ENCODE measurements at places on chromosomes 5 and 9.

DNA sequence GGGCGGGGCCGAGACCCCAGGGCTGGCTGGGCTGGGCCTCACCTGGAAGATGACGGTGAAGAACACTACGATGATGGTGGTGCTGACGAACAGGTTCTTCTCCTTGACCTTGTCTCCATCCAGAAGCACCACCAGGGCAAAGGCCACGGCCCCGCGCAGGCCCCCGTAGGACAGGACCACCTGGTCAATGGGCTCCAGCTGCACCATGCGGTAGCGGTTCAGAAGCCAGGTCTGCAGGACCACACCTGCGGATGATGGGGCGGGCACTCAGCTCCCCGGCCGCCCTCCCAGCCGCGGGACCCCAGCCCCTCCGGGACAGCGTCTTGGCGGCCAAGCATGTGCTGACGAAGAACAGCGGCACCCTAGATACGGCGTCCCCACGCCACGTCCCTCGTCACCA, 39.5 kb downstream of the EXOC3 start:
- no peak for DNase-seq

- DNase-seq: no peak
Measured at GRCh38 chr5:159802661-159803060, 113.6 kb upstream of the ADRA1B start.

DNA sequence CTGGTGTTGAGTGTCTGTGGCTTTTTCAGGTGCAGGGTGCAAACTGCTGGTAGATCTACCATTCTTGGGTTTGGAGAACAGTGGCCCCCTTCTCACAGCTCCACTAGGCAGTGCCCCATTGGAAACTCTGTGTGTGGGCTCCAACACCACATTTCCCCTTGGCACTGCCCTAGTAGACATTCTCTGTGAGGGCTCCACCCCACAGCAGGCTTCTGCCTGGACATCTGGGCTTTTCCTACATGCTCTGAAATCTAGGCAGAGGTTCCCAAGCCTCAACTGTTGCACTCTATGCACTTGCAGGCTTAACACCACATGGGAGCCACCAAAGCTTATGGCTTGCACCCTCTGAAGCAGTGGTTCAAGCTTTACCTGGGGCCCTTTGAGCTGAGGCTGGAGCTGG, 80.9 kb downstream of the BARX1 start:
- DNase-seq: no peak

GRCh38 chr9:101727612-101728524, 10.6 kb downstream of the GRIN3A start:
- DNase-seq: peak; percentile 11

DNA sequence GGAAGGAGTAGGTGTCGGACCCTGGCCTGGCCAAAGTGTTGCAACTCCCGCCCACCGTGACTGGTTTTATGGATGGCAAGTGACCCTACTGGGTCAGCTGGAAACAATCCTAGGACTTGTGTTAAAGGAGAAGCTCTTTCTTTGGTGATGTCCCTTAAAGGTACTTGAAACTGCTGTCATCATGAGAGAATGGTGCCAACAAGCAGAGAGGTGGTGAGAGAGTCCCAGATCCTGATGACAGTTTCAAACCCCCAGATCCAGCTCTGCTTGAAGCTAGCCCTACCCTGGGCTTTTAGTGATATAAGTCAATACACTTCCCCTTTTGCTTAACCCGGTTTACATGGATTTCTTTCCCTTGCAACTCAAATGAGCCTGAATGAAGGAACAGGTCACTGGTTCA, 72.5 kb upstream of the UBTD2 start:
- DNase-seq: no peak

DNA sequence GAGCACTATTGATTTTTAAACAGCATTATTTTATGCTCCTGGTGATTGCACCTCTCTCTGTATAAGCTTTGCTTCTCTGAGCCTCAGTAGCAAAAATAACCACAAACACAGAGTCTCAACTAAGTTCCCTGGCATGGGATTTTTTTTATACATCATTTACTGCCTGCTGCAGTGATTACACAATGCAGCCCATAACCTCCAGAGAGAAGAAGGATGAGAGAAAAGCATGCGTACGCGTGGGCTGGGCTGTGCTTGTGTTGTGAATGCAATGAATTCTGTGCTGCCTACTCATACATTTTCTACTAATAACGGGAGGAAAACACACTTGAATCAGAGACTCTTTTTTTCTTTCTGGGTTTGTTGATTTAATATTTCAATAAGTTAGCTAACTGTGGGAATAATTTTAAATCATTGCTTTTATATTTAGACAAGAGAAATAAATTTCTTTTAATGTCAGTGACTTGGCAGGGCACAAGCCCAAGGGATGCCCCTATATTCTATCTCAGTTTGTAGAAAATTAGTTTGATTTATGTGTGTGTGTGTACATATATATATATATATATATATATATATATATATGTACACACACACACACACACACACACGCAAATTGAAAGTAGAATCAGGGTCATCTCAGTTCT, 351.5 kb downstream of the MED10 start:
- no peak for DNase-seq

DNA sequence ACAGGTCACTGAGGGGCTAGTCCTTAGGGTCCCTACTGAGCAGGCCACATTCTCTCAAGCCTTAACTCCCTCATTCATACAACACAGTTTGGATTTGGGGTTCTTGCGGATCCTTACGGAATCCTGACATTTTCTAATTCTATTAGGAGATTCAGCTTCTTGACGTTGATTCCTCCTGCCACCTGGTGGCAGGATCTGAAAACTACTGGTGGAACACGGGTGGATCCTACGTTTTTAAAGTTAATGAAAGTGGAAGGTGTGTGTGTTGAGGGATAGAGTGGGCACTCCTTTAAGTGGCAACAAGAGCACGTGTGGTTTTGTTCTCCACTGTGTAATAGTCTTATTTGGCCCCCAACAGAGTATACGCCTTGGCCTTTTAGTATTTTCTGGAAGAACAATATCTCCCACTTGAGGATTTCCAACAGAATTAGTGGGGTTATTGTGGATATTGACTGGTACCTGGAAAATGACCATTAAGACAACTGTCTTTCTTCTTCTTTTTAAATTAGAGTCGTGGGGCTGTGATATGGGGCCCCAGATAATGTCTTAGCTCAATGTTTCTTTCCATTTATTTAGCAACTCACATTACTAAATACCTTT, 25.2 kb downstream of the SLC28A3 start:
- DNase-seq: peak; percentile 60

DNA sequence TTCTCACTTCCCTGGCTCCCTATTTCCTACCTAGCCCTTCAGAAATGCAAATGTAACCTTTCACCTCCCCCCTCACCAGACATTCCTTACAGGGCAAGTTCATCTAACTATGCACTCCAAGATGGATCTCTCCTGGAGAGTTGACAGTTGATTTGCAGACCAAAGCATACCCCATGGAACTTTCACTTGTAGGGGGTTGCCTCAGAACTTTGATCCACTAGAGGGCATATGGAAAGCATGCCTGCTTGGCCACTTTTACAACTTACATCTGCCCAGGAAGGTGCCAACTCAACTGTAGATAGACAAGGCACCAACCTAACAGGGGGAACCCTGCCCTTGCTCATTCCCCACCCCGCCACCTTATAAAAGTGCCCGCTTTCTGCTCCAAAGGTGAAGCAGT, 187.8 kb downstream of the NXNL2 start:
- no peak for DNase-seq

GRCh38 chr5:135557076-135557838, 21.5 kb upstream of the NEUROG1 start:
- DNase-seq: no peak

- DNase-seq: no peak
Measured at GRCh38 chr5:62334082-62334481, 28.1 kb downstream of the KIF2A start.

DNA sequence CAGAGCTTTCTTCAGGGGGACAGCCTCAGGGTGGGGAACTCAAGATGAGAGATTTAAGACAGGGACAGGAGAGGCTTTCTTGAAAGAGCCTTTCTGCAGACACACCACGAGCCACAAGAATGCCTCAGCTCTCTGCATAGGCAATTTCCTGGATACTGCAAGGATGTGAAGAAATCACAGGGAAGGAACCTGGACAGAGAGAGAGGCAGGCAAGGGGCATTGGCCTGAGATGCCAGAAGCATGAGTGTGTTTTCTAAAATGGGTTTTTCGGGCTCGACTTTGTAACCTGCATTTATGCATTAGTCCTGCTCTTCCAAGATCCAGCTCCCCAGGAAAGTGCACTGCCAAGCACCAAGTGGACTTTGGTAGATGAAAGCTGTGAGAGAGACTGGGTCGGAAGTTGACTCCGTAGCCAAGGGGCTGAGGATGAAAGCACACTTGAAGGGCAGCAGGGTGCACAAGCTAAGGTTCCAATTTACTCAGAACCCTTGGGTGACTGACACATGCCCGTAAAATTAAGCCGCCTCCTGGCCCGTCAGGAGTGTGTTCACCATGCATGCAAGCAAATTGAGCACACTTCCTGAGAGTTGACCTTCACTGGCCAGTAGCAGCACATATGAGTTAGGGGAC, 90.9 kb downstream of the CFAP90 start:
- no peak for DNase-seq

- no peak for DNase-seq
Measured at GRCh38 chr5:22352493-22352892, 500.7 kb downstream of the CDH12 start.

DNA sequence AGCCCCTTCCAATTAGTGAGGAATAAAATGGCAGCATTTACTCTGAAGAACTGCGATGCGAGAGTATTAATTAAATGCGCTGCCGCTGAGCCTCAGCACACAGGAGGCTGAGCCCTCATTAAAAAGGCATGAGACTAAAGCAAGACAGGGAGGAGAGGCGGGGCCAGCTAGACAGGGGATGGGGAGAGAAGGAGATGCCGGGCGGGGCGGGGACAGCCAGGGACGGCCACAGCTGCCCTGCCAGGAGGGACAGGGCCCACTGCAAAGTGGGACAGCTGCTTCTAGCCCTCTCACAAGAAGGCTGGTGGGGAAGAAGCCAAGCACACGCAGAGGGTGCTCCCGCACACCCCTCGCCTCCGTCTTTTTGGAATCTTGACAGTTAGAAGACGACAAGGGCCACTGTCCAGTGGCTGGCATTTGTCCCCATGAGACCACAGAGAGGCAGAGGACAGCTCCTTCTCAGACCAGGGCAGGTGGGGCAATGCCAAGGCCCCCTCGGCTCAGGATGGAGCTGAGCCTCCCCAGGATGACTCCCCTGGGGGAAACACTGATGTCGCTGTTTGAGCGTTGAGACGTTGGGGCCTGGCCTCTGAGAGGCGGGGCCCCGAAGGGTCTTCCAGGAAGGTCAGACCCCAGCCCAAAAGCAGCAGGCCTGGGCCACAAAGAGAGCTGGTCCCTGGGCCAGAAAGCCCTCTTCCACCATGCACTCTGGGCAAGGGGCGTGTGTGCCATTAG, 26.9 kb downstream of the ADAMTS2 start:
- no peak for DNase-seq

GRCh38 chr5:43840424-43841125, 237.6 kb downstream of the NNT start:
- DNase-seq: peak; percentile 13

GRCh38 chr9:5513966-5514616, 3.8 kb downstream of the PDCD1LG2 start:
- DNase-seq: peak; percentile 28

- peak; percentile 78 for DNase-seq
Measured at GRCh38 chr5:123125962-123126732, 37.1 kb downstream of the PRDM6 start.

DNA sequence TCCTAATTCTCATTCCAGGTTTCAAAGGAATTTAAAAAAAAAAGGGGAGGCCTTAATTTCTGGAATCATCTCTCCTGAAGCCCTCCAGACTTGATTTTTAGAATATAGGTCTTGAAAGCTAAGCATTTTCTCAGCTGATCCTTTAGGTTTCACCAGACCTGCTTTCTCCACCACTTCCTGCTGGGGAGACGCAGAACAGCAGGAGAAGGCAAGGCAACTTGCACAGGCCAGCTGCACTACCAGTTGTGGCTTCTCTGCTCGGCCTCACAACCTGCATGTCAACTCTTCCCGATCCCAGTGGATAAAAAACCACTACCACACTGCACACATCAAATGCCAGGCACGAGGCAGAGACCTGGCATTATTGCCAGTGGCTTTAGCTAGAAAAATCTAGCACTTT, 119.8 kb downstream of the SIL1 start:
- no peak for DNase-seq

GRCh38 chr9:99140685-99141314, 35.9 kb downstream of the TGFBR1 start:
- DNase-seq: peak; percentile 54

DNA sequence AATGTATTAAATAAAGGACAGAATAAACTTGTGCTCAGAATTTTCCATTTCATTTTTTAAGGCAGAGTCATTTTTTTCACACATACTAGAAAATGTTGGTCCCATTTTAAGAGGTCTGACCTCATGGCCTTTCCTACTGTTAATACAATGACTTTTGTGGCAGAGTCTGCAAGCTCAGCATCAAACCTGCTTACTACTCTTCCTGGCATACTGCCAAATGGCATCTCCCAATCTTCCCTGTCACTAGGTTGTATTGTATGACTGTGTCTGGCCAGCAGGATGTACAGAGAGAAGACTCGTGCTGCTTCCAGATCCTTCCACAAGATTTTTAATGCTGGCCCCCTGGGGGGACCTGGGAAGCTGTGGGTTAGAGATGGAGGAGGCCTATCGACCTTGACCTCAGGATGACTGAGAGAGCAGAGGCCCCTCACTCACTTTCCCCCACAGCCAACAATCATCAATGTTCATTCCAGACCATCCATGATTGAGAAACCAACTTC, 64.7 kb downstream of the BARX1 start:
- no peak for DNase-seq

DNA sequence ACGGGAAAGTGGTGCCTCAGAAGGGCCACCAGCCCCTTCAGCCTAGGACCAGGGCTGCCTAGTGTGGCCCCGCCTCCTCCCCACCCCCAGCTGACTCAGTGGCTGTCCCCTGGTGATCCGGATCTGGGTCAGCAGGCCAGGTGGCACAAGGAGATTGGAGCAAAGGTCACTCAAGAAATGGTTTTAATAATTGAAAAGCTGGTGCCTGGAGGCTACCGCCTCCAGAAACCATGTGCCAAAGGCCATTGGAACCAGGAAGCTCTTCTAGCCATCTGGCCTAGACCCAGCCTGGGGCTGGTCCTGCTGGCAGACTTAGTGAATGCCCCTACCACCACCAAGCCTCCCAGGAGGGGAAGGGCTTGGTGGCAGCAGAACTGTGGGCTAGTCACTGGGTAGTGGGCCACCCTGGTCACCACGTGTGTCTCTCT, 1.5 kb downstream of the ST6GALNAC4 start:
- DNase-seq: no peak

GRCh38 chr9:125635888-125636287, 71.1 kb downstream of the MAPKAP1 start:
- DNase-seq: no peak

All from fibroblast of skin of abdomen (primary cell).